ENCODE measurements at places on chromosomes 7 and 10.

GRCh38 chr10:3928078-3928477 lies 143.1 kb upstream of the KLF6 start:
- DNase-seq, result no peak

GRCh38 chr10:62233356-62234076 lies 35.1 kb downstream of the RTKN2 start:
- no peak for DNase-seq

DNA sequence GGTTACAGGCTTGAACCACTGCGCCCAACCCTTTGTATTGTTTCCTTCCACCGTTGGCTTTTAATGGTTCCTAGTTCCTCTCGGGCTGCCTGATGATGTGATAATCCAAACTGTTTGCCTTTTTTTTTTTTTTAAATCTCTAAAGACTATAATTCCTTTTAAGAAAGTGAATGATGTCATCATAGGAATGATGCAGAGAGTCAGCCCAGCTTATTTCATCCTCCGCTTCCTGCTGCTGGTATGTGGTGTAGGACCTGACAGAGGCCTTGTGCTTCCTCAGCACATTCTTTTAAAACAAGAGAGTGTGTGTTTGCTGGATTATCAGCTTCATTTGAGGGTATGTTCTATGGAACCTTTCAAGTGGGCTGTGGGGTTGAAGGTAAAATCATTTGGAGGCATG lies 241.4 kb downstream of the LRMDA start:
- no peak for DNase-seq

DNA sequence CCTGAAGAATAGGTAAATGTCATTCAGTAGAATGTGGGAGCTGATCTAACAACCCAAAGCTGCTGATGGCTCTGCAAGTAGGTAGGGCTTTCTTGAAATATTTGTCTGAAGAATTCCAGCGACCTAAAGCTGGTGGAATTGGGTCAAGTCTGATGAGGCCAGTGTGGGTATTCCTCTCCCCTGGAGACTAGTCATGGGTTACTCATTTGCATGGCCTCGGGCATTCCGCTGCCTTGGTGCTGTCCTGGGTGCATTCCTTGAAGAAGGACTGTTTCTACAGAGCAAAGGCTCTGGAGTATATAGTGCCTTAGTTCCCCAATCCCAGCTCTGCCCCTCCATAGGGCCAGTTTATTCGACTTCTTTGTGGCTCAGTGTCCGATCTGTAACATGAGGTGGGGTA lies 19.2 kb downstream of the PDK4 start:
- DNase-seq, result no peak

DNA sequence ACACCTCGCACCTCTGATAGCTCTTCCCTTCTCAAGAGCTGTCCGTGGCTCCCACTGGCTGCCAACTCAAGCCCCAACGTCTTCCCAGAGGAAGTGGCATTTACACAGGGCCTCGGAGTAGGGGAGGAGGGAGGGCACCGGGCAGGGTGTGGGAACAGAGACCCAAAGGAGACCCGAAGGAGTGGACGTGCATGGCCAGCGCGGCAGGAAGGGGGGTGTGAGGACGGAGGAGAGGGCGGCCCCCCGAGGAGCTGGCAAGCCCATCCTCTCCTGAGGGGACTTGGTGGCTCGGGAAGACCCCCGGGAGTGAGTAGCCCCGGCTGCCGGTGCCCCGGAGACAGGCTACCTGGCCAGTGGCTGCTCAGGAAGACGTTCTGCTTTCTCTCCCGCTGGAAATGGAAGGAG lies 85.9 kb downstream of the FOXL3 start:
- DNase-seq, result no peak

GRCh38 chr7:108838198-108838597 lies 268.5 kb downstream of the DNAJB9 start:
- no peak for DNase-seq

DNA sequence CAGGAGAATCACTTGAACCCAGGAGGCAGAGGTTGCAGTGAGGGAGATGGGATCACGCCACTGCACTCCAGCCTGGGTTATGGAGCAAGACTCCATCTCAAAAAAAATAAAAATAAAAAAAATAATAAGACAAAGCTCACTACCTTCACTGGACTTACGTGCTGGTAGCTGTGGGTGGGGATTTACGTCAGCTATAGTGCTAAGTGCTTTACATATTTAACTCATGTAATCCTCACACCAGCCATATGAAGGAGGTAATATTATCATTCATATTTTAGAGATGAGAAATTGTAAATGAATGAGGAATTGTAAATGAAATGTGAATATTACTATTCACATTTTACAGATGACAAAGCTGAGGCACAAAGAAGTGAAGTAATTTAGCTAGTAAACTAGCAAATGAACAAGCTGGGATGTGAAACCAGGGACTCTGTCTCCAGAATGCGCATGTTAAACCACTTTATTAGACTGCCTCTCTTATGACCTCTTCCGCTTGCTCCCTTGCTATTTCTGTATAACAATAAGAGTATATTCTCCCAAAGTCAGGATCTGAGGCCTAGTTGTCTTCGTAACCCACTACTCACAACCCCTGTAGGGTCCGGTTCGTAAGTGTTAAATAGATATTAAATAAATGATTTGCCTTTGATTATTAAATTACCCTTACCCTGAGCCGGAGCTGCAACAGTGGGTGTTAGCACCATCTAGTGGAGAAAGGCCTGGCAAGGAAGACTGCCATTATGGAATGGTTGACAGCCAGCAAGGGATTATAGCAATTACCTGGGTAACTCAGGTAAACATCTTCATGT lies 70.2 kb downstream of the HTR7 start:
- DNase-seq, result no peak

- DNase-seq, result no peak
Observed at GRCh38 chr7:155709453-155709852, 65.0 kb downstream of the RBM33 start.

- DNase-seq, result no peak
Observed at GRCh38 chr10:92200564-92200963, 90.3 kb downstream of the CPEB3 start.

DNA sequence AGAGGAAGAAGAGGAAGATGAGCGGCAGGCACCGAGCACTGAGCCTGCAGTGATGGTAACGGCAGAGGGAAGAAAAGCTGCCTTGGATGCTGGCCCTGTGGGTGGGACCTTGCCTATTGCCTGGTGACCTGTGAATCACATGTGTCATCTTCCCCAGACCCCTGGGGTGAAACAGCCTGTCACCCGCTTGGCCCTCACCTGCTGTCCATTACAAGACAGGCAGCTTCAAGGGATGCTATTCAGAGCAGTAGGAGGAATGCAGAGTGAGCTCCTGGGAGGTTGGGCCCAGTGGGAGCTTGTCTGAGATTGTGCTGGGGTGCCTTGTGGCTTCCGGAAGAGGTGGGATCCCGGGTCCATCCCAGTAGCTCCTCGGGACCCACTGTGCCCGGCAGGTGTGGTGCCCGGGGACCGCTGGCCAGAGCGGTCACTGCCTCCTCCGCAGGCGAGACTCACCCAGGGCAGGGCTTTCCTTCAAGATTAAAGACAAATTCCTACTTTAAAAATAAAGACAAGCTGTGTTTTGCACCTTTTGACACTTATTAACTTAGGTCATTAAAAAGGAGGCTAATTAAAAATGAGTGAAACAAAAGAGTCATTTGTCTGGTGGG lies 440.2 kb upstream of the MKI67 start:
- no peak for DNase-seq

DNA sequence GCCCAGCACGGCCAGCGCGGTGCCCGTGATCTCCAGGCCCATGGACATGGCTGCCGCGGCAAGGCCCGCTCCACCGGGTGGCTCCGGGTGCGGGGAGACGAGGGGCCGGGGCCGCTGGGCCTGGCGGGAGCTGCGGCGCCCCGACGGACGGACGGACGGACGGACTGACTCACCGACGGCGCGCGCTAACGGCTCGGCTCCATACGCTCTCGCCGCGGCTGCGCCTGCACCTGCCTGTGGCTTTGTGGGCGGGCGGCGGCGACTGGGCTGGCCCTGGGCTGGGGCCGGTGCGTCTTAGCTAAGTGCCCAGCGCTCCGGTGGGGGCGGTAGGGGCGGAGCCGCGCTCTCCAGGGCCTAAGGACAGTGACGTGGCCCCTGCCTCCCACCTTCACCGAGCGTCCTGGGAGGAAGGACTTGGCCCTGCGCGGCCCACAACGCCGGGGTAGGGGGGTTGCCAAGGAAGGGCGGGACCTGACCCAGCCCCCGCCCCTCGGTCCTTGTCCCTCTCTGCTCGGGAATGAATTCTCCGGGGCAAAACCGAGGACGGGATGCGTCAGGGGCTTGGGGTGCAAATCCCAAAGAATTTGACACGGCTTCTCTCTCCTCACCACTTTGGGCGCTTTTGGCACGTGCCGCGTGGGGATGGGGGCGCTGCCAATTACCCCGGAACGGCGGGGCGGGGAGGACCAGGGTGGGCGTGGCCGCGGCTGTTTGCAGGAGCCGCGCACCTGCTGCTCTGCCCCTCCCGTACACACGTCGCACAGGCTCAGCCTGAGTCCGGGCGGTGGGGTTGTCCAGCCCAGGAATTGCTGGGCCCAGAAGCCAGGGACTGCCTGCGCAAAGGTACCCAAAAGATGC lies at the start of gene CLDN3:
TSS of gene CLDN3 (minus strand) at position 269 of the 858 bp plus-strand sequence. CDS start at position 48, 221 bp downstream.
- DNase-seq, result no peak

DNA sequence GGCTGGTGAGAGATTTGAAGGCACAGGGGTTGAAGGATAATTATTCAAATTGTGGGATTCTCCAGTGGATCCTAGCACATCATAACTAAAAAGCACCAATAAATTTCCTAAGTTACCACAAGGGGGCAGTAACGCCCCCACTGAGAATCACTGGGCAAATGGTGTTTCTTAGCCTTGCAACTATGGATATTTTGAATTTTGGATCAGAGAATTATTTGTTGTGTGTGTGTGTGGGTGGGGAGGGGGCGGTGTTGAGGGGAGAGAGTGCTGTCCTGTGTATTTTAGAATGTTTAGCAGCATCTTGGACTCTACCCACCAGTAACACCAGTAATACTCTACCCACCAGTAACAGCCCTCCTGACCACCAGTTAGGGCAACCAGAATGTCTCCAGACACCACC lies 63.3 kb upstream of the PRKG1 start:
- DNase-seq, result no peak
